ENCODE measurements at places on chromosomes 5 and 9. TPM values are rescaled to one million over a fixed set of nuclear protein-coding genes. Genes with fewer than 3 reads are reported as not detected.

DNA sequence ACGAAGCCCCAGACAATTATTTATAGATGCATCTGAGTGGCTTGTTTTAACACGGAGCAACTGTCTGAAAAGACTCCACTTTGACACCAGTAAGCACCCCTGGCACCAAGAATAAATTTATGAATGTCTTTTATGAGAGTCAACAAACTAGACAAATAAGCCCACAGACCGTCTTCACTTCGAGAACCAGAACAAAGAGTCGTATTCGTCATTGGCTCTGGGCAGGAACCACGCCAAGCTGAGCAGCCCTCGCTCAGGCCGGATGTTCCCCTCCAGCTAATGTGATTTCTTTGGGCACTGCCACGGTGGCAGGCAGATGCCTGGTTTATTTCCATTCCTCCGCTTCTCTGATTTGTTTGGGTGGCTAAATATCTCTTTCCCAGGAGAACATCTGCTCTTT is 91.9 kb upstream of the STC2 start:
- H3K36me3 ChIP-seq: no peaks in the 10 kb centered on the region
- H3K4me3 ChIP-seq: no peak overlapping the region
- no peak for DNase-seq
- H3K27ac ChIP-seq: no peak overlapping the region

Gene NR4A3
- total RNA-seq: 1.1 TPM

Gene ECSCR
- 68.9 TPM for total RNA-seq

DNA sequence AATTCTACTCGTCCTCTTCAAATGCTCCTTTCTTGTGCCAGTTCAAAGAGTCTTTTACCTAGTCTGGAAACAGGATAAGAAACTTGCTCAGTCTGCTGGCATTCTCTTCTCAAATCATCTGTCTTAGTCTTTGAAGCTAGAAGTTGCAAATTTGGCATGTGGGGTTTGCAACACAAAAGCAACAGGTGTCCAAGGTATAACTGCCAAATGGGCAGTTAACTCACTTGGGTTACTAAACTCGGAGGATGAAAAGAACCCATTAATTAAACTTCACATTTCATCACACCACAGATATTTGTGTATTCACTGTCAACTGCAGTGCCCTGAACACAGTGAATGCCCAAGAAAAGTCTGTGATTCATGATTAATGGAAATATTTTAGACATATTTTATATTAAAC is 108.0 kb upstream of the TARS1 start:
- no peaks in the 10 kb centered on the region for H3K36me3 ChIP-seq
- H3K27ac ChIP-seq: no peak overlapping the region
- DNase-seq: no peak

Gene PCDHB6
- 2.3 TPM for total RNA-seq

Gene LCN9
- not detected for total RNA-seq

GRCh38 chr9:77977210-77977611 is 54.4 kb downstream of the GNAQ start:
- peak; percentile 35 for DNase-seq
- H3K4me3 ChIP-seq: no peak overlapping the region
- no peaks in the 10 kb centered on the region for H3K36me3 ChIP-seq
- no peaks in the 10 kb centered on the region for H3K27me3 ChIP-seq

DNA sequence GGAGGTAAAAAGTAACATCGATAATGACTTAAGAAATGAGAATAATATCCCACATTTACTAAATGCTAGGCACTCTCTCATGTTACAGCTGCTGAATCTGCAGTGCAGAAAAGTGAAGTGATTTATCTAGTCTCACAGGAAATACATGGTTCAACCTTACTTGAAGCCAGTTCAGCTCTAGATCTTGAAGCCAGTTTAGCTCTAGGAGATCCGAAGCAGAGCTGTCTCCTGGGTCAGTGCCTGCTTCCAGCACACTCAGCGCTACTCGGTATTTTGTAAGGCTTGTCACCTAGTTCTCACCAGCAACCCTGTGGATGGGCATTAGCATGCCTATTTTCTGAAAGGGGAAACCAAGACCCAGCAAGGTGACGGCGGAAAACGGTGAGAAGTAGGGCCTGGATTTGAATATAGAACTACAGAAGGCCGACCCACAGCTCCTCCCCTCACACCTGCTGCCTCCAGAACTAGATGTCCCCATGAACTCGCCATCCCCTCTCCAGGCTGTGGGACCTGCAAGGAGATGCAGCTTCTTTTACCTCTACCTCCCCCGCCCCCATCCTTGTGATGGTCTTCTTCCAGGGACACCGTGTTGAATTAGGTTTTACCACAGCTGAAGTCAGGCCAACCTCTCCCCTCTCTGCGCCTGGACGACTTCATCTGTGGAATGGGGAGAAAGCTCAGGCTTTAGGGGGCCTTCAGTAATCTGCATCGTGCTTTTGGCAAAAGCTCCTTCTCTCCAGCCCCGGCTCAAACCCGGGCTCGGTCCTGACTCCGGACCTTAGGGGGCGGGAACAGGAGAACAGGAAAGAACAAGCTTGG is 4.4 kb upstream of the MSX2 start:
- H3K4me3 ChIP-seq: no peak overlapping the region
- no peaks in the 10 kb centered on the region for H3K4me1 ChIP-seq
- H3K36me3 ChIP-seq: no peaks in the 10 kb centered on the region

DNA sequence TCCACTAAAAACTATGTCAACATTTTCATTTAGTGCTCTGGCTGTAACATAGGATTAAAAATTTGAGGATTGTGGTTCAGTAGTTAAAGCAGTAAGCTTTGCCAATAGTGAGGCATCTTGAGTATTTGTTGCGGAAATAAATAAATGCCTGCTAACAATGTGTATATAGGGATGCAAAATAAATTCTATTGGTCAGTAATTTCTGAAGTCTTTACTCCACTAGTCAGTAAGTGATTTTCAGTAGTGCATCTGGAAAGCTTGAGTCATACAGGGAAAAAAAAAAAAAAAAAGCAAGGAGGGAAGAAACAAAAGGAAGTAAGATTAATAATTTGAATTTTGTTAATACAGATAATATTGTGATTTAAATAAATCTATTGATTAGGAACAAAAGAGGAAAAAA is 21.0 kb downstream of the NIPBL start:
- DNase-seq: no peak
- no peaks in the 10 kb centered on the region for H3K4me1 ChIP-seq
- H3K36me3 ChIP-seq: no peaks in the 10 kb centered on the region
- H3K27me3 ChIP-seq: no peaks in the 10 kb centered on the region
- no peak overlapping the region for H3K4me3 ChIP-seq

Gene ORM2
- total RNA-seq: 1.2 TPM

GRCh38 chr5:151082282-151082902 is 1.6 kb upstream of the TNIP1 start:
- no peak for DNase-seq
- no peak overlapping the region for H3K4me3 ChIP-seq
- no peaks in the 10 kb centered on the region for H3K36me3 ChIP-seq
- no peaks in the 10 kb centered on the region for H3K4me1 ChIP-seq
- no peaks in the 10 kb centered on the region for H3K27me3 ChIP-seq

DNA sequence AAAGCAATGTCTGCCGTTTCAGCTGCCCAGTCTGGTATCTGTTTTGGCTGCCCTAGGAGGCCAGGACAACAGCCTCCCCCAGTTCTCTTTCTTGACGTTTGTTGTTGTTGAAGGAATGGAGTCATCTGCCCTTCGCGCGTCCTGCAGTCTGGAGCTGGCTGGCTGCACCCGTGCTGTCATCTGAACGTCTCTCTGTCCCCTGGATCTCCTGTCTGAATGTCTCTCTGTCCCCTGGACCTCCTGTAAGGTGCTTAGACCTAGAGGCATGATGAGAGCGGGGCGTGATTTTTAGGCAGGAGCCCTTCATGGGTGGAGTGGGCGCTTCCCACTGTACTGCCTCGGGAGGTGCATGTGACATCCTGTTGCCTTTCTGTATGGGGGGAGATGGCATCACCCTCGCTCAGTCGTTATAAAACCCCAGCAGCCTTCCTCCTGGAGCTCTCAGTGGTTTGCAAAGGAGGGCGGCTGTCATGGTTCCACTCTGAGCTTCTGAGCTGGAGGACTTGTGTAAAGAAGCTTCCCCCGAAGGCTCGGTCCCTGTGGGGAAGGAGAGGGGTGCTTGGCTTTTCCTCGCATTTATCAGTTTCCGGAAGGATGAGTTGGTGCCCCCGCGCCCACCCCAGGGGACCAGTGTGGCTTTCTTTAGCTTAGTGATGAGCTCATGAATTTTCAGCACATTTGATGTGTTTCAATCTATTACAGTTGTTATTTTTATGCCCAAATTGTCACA is 49.8 kb upstream of the OLFM1 start:
- DNase-seq: no peak
- no peak overlapping the region for H3K4me3 ChIP-seq
- H3K4me1 ChIP-seq: no peaks in the 10 kb centered on the region
- H3K27me3 ChIP-seq: no peaks in the 10 kb centered on the region

DNA sequence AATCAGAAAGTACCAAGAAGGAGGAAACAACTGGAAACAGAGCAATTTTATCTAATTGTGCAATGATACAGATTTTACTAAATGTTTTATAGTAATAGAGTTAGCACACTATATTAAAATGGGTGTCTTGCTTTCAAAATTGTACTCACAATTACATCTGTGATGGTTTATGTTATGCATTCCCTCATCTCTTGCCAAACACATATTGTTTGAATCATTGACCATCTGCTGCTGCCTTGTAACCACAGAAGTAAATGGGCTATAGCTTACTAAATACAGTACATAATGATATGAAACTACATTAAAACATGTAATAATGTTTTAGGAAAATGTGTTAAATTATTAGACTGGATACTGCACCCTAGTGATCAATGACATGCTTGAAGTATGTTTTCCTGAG is 158.1 kb downstream of the SLC25A46 start:
- DNase-seq: no peak

DNA sequence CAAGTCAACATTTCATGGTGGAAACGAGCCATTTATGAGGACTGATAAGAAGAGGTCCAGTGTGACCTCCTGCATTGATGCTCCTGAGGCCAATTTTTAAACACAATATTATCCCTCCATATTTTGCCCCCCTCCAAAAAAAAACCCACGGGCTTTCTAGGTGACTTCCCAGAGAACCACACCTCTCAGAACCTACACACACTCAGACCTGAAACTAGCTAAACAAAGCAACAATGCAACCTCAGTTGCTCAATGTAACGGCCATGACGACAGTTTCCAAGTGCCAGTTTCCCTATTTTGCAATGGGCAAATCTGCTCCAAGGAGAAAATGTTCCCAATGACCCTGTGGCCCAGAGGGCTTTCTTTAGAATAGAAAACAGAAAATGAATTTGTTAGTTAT is 3.5 kb downstream of the NRG2 start:
- no peak overlapping the region for H3K4me3 ChIP-seq
- no peaks in the 10 kb centered on the region for H3K27me3 ChIP-seq
- no peak overlapping the region for H3K27ac ChIP-seq
- H3K36me3 ChIP-seq: no peaks in the 10 kb centered on the region
- peaks cover 4% of the 10 kb centered on the region for H3K4me1 ChIP-seq

DNA sequence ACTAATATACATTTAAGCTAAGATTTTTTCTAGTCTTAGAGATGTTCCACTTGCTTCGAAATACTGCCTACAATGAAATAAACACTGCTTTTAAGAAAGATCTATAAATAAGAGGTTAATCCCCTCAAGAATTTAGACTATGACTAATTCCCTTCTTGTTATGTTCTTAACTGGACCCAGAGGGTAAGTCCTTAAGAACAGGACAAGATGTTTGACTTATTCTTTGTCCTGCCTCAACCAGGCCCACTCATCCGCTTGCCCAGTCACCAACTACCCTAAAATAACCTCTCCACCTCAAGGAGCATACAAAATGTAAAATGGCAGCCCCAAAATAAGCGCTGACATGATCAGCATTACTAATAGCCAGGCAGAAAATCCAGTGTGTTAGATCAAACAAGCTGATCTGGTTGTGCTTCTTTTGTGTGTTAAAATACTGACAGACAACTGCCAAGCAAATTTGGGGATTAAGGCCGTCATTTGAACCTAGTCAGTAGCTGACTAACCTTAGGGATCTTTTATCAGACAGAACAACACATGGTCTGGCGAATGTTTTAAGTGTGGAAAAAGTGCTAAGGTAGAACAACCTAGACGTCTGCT is 93.7 kb upstream of the SMC5 start:
- no peak for DNase-seq
- no peak overlapping the region for H3K27ac ChIP-seq
- H3K27me3 ChIP-seq: no peaks in the 10 kb centered on the region

- no peaks in the 10 kb centered on the region for H3K36me3 ChIP-seq
- H3K27me3 ChIP-seq: no peaks in the 10 kb centered on the region
- no peak overlapping the region for H3K4me3 ChIP-seq
- DNase-seq: no peak
- no peak overlapping the region for H3K27ac ChIP-seq
- H3K4me1 ChIP-seq: no peaks in the 10 kb centered on the region
Measured at GRCh38 chr5:14793851-14794250, 77.7 kb downstream of the ANKH start.

GRCh38 chr5:139740138-139740991 is 55.2 kb upstream of the PSD2 start:
- H3K4me1 ChIP-seq: no peaks in the 10 kb centered on the region
- DNase-seq: no peak
- H3K36me3 ChIP-seq: no peaks in the 10 kb centered on the region
- H3K4me3 ChIP-seq: no peak overlapping the region
- H3K27ac ChIP-seq: no peak overlapping the region

- no peak for DNase-seq
- no peak within 1 kb of the TSS for H3K4me3 ChIP-seq
- no peaks in the 10 kb centered on the region for H3K36me3 ChIP-seq
Measured at GRCh38 chr5:62578540-62578939, at the start of gene LRRC70. LRRC70 (plus strand) TSS chr5:62578819; CDS start chr5:62579439, 620 bp downstream.

Gene FCN2
- total RNA-seq: not detected

Gene ARHGEF28
- 16.0 TPM for total RNA-seq

Gene ADAMTSL1
- 164 TPM for total RNA-seq

DNA sequence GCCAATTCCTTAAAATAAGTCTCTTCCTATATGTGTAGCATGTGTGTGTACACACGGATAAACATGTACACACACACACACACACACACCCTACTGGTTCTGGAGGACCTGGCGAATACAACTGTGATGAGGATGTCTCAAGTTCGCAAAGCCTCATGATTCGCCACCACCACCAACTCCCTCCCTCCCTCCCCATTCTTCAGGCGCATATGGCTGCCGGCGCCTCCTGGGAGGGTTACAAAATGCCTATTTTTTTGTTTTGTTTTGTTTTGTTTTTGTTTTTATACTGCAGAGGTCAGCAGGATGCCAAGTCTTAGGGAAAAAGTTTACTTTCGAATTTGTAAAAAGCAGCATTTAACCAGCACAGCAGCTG is 88.0 kb downstream of the DAP start:
- no peak overlapping the region for H3K27ac ChIP-seq
- no peak for DNase-seq
- no peaks in the 10 kb centered on the region for H3K36me3 ChIP-seq
- H3K4me1 ChIP-seq: no peaks in the 10 kb centered on the region

DNA sequence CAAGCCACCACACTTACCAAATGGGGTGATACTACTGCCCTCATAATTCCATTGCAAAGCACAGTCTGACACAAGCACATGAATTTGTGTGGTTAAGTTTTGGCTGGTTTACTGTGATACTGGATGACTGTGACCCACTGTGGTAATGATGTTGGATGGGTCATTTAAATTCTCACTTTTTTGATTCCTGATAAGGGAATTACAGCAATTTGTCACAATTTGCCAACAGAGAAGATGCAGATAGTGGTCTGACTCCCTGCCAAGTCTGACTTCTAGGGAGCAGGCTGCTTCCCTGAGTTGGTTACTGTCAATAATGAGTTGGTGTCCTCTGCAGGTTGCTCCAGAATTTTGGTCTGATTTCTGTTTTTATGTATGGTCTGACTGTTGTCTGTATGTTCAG is 731.9 kb downstream of the MTRR start:
- H3K36me3 ChIP-seq: no peaks in the 10 kb centered on the region
- no peaks in the 10 kb centered on the region for H3K27me3 ChIP-seq
- no peak overlapping the region for H3K27ac ChIP-seq
- H3K4me1 ChIP-seq: no peaks in the 10 kb centered on the region
- DNase-seq: no peak

GRCh38 chr5:91070761-91071550 is 312.2 kb downstream of the ARRDC3 start:
- H3K27ac ChIP-seq: no peak overlapping the region
- DNase-seq: no peak
- no peaks in the 10 kb centered on the region for H3K27me3 ChIP-seq
- no peaks in the 10 kb centered on the region for H3K4me1 ChIP-seq
